NCI-H1417 treated with DMSO at 0.1 percent for 48 hours (cell line): ENCODE measurements at places on chromosomes 5 and 9.

GRCh38 chr5:150778088-150778516 lies 455 bp upstream of the SMIM3 start:
- DNase-seq: no peak

DNA sequence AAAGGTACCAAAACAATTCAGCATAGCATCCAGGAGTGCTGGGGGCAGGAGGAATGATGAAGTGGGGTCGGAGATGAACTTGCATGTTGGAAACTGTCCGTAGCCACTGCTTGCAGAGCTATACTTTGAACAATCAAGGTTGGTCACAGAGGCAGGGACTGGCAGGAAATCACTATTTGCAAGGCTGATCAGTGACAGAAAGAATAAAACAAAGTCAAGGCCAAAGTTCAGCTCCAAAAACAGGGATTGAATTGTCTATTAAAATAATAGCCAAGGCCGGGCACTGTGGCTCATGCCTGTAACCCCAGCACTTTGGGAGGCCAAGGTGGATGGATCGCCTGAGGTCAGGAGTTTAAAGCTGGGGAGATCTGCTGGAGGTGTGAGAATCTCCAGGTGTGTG lies 18.7 kb upstream of the SPRY4 start:
- DNase-seq: no peak

GRCh38 chr9:36803961-36804360 lies 230.1 kb downstream of the PAX5 start:
- DNase-seq: no peak

DNA sequence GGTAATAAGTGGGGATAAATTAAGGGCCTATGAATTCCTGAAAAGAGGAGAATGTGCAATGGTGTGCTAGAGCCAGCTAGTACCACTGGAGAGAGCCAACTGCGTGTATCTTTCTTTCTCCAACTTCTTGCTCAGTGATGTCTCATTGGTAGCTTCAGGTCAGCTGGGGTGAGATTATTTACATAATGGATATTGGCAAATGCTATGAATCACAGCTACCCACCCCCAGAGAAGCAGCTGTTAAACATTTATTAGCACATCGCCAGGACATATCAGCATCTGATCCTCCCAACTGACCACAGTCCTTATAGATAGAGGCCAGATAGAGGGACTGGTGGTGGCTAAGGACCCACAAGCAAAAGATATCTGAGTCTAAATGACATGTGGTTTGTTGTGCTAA lies 421.3 kb downstream of the ACTL7B start:
- no peak for DNase-seq

DNA sequence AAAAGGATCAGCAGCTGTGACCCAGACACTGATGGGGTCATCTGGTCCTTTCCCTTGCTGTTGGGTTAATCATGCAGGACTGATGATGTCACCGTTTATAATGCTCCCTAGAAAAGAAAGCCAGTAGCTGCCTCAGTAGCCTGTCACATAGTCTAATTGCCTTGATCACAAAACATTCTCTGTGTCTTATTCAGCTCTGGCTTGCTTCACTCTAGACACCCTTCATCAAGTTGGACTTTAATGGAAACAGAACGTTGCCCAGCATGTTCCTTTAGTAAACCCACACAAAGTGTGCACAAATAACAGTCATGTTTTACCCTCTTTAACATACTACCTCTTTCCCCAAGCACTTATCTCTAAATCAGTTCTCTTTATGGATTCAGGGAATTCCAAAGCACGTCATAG lies 170.8 kb downstream of the SGCD start:
- DNase-seq: no peak

GRCh38 chr5:74240783-74241750 lies 399.5 kb downstream of the ENC1 start:
- no peak for DNase-seq

- no peak for DNase-seq
Measured at GRCh38 chr5:132641241-132641723, 16.7 kb upstream of the IL13 start.

DNA sequence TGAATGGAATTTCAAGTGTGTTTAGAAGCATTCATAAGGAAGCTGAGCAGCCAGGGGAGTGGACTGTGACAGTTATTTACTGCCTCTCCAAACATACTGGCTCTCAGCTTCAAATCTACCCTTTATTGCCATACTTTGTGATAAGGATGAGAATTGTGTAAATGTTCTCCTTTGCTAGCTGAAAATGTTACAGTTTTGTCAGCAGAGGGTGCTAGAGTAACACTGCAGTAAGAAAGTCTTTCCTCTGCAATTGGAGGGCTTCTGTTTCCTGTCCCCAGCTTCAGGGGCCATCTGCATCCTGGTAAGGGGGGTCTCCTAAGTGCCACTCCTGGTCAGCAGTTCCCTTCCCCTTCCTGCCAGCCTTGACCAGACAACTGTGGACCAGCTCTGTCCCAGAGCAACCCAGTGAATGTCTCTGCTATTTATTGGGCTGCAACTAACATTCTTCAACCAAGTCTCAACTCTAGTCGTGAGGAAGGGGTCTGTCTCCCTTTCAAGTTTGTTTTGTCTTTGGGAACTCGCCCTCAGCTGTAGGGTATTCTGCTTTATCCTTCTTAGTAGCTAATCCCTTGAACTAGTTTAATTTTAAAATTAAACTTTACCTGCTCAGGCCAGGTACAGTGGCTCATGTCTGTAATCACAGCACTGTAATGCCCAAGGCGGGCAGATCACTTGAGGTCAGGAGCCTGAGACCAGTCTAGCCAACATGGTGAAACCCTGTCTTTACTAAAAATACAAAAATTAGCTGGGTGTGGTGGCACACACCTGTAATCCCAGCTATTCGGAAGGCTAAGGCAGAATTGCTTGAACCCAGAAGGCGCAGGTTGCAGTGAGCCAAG lies 45.3 kb downstream of the RAPGEF6 start:
- peak; percentile 5 for DNase-seq

DNA sequence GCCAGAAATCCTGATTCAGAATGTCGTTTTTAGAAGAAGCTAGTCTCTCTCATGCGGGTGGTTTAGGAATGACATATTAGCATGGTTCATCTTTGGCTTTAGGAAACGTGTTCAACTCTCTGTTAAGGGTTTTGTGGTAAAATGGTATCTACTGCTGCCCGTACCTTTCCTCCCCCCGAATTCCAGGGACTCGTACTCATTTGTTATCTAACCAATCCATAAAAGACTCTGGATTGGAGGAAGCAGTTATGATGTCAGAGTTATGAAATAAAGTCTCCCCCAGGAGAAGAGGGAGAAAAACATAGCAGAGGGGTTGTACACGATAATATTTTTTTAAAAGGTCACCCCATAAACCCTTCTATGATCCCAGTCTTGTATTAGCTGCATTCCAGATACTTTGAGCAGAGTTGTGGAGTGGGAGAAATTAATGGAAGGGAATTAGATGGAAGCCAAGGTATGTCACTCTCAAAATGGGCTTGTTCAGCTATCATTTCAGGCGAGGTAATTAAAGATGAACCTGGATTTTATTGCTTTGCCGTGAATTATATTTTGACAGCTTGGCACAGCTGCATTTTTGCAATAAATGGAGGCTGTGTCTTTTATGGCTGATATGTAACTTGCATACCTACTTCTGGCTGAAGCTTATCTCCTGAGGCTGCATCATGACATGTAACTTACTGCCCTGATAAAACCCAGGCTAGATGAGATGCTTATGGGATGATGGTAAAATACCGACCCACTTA lies 31.3 kb downstream of the RAI14 start:
- DNase-seq: no peak

- DNase-seq: no peak
Measured at GRCh38 chr5:61625681-61626621, 293.9 kb downstream of the ZSWIM6 start.

DNA sequence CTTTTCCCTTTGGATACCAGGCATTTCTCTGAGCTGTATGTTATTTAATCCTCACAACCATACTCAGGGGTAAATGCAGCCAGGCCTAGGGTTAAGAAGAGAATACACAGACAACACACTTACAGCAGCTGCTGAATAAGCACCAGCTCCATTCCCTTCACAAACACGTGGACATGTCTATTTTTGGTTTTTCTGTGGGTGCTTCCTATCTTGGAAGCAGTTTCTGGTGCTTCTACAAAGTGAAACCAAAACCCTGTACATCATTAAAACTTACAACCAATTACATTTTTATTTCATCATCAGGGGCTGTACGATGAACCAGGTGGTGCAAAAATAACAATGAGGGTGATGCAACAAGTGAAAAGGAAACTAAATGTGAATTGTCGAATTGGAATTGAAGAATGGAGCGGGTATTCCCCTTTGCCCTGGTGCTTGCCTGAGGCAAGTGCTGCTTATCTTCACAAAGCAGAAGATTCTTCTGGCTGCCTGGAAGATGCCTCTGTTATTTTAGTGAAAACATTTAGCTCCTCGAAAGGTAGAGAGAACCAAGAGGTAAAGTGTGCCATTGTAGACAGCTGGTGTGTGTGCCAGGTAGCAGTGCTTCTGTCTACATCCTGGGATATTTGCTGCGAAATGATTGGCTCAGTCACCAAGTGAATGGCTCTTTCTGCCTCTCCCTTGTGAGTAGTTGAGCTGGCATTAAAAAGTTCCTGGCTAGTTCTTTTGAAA lies 18.6 kb upstream of the IFNB1 start:
- no peak for DNase-seq

DNA sequence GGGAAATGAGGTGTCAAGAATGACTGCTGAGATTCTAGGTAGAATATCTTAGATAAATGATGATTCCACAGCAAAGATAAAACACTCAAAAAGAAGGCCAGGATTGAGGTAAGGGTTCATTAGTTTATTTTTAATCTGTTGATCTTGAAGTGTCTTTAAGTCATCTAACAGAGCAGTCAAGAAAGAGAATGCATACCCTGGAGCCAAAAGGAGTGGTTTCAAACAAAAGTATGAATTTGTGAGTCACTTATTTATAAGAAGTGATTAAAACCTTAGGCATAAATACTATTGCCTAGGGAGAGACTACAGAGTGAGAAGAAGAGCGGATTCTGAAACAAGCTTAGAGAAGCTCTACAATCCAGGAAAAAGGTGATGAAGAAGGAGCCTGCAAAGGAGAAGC lies 541.0 kb downstream of the DTWD2 start:
- no peak for DNase-seq

DNA sequence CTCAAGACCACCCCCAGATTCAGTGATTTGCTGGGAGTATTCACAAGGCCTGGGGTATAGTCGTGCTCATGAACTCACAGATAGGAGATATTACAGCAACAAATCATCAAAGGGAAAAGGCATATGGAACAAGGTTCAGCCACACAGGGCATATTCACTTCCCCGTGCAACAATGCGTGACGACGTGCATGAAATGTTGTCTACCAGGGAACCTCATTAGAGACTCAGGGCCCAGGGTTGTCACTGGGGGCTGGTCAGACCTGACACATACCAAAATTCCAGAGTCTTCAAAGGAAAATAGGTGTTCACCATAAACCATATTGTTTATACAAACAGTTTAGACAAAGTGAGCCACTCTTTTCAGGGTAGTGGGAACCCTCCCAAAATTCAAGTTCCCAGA lies 212.4 kb downstream of the RFK start:
- DNase-seq: no peak

GRCh38 chr9:70749066-70749465 lies 334.6 kb upstream of the KLF9 start:
- DNase-seq: no peak

DNA sequence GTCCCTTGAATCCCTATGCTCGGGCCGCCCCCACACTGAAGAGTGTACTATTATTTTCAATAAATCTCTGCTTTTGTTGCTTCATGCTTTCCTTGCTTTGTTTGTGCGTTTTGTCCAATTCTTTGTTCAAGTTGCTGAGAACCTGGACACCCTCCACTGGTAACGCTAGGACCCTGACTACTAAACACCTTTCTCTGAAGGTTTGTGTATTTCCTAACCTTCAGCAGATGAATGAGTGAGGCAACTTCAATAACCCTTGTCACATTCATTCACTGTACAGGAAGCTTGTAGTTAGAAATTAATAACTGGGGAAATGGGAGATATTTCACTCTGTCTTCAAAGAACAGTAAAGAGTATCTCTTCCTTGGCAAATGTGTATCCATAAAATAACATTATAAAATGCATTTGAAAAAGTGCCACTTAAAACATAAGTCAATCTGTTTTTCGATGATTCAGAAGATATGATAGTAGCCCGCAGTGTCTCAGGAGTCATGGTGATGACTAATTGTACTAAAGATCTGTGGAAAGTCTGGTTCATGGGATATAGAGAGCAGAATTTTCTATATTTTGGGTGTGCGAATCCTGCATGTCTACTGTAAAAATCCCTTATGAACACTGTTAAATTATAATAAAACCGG lies 43.2 kb upstream of the ANKH start:
- no peak for DNase-seq

DNA sequence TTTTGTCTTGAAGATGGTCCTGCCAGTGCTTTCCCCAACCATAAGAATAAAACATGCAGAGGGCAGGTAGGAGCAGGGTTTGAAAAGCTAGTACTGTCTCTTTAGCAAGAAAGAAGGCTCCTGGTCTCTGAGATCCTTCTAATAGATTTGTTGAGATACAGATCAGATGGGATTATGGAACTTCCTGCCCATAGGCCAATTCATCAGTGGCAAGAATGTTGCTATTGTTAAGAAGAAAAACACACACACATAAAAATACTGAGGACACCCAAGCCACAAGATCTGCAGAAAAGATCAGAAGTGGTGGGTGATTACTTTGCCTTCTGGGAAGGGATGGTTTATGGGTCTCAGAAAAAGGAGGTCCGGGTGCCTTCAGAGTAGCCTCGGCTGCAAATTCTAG lies 59.8 kb downstream of the TNC start:
- no peak for DNase-seq

DNA sequence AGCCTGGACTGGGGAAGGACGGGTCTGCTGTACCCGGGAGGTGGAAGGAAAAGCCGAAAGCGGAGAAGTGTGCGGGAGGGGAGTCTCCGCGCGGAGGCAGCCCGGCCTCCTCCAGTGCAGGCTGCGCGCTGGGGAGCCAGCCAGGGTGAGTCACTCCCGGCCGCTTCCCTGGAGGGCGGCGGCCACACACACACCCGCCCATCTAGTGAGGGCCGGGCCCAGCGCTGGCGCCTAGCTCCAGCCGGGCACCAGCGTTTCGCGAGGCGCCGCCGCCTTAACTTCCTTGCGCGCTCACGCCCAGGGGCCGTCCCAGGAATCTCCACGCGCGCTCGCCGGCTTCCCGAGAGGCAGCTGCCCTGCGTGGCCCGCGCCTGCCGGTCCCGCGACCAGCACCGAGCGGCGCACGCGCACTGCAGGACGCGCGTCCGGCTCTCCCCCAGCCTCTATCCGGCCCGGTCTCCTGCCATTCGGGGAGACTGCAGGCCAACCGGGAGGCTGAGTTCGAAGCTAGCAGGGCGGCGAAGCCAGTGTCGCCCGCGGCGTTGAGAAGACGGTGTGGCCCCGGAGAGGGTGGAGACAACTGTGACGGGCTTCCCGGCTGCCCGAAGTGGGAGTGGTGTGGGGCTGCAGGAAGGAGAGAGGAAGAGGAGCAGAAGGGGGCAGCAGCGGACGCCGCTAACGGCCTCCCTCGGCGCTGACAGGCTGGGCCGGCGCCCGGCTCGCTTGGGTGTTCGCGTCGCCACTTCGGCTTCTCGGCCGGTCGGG lies at the start of gene JAK2:
Gene JAK2, plus strand, starts transcription at position 652 of the 765 bp plus-strand sequence. CDS start 36,716 bp downstream, outside the sequence.
- DNase-seq: no peak
